ENCODE measurements at places on chromosomes 3 and 15.

DNA sequence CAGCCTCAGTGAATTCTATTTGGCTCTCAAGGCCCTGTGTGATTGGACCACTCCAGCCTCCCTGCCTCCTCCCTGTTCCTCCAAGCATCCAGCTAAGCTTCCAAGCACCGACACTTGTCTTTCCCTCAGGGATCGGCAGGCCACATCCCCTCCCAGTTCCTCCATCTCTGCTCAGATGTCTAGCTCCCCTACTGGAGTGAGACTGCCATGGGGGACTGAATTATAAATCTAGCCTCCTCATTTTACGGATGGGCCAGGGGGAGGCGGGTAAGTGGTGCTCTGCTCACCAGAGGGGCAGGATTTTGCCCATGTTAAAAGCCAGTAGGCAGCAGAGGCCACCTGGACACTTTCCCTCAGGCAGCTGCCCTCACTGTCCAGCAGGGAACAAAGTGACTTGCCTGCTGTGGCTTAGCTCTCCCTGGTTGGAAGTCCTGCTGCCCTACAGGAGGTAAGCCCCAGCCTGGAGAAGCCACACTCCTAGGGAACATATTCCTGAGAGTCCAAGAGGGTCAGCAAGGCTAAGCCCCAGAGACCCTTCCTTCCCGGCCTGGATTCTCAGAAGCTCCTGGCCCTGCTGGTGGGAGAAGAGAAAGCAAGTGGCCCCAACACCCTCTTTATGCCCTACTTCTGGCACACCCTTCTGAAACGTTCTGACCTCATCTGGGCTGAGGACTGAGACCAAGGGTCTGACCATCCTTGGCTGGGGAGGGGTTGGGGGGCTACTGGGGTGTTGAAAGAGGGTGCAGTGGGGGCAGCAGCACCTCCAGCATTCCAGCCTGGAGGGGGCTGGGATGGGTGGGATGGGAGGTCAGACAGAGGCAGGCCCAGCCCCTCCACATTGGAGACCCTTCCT lies 9.1 kb upstream of the HHATL start:
- DNase-seq, result no peak

GRCh38 chr15:76158226-76158625 lies 98.4 kb downstream of the TMEM266 start:
- DNase-seq, result no peak

GRCh38 chr3:197025736-197026480 lies 3.7 kb downstream of the MELTF start:
- no peak for DNase-seq

GRCh38 chr3:42376344-42376798 lies 34.0 kb downstream of the LYZL4 start:
- peak; percentile 37 for DNase-seq

DNA sequence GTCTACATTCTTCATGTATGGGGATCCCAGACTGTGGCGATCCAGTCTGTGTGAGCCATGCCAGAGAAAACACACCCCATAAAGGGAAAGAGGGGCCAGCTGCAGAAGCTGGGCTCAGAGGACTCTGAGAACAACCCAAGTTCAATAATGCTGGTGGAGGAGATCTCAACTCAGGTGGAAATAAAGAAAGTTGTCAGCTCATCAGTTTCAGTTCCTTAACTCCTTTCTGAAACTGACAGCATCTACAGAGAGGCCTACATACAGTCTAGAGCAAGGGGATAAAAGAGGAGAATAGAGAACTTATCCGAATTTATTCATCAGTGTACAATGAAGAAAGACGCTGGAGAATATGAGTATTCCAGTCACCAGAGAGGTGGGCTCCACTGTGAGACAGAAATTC lies 77.0 kb downstream of the NTRK3 start:
- DNase-seq, result no peak

- no peak for DNase-seq
Measured at GRCh38 chr3:83140983-83141382, 1379.5 kb upstream of the GBE1 start.

GRCh38 chr15:59124261-59124660 lies 19.3 kb downstream of the CCNB2 start:
- no peak for DNase-seq

All from stimulated activated CD4-positive, alpha-beta T cell treated with anti-CD3 and anti-CD28 coated beads, Interleukin-4, amount 100 ng/mL, for 1 hour (primary cell).